ENCODE measurements at places on chromosomes 6 and 20.

- no peak for DNase-seq
These were observed 124.1 kb downstream of the RNF144B start for GRCh38 chr6:18511211-18511610.

- DNase-seq, result no peak
These were observed 74.8 kb upstream of the PLN start for GRCh38 chr6:118473266-118473665.

- DNase-seq, result no peak
These were observed 47.5 kb downstream of the CD83 start for GRCh38 chr6:14165091-14165490.

GRCh38 chr20:43185901-43186300 is 3.8 kb downstream of the PTPRT start:
- no peak for DNase-seq

GRCh38 chr6:46909371-46909770 is 12.4 kb downstream of the ADGRF5 start:
- no peak for DNase-seq

GRCh38 chr6:113209315-113209714 is 647.8 kb upstream of the MARCKS start:
- no peak for DNase-seq

DNA sequence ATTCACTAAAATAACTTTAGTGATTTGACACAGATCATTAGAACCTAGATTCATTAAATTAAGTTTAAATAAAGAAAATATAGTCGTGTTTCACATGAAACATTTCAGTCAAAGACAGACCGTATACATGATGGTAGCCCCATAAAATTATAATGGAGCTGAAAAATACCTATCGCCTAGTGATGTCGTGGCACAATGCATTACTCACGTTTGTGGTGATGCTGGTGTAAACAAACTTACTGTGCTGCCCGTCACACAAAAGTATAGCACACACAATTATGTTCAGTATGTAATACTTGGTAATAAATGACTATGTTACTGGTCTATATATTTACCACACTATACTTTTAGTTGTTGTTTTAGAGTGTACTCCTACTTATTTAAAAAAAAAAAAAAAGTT is 17.3 kb downstream of the DST start:
- no peak for DNase-seq

GRCh38 chr6:138484018-138484731 is 15.1 kb downstream of the NHSL1 start:
- no peak for DNase-seq

DNA sequence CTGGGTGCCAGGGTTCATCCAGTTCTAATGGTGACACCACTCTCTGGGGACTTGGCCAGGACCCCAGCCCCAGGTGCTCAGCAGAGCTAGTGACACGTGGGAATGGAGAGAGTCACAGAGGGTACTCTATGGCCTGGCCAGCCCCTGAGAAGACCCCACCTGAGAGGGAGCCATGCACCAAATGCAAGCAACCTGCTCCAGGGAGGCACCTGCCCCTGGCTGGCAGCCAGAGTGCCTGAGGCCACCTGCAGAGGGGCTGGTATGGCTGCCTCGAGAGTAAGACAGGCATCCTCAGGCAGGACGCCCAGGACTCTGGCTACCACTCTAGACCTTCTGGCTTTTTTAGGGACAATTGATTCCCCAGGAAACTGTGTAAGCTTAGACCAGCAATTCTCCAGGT is 38.6 kb upstream of the CST7 start:
- no peak for DNase-seq

GRCh38 chr20:19932170-19932667 is 84.9 kb upstream of the NAA20 start:
- DNase-seq, result no peak

GRCh38 chr6:44951253-44951747 is 376.8 kb upstream of the RUNX2 start:
- no peak for DNase-seq

GRCh38 chr6:167703347-167703746 is 123.4 kb upstream of the AFDN start:
- DNase-seq, result no peak

DNA sequence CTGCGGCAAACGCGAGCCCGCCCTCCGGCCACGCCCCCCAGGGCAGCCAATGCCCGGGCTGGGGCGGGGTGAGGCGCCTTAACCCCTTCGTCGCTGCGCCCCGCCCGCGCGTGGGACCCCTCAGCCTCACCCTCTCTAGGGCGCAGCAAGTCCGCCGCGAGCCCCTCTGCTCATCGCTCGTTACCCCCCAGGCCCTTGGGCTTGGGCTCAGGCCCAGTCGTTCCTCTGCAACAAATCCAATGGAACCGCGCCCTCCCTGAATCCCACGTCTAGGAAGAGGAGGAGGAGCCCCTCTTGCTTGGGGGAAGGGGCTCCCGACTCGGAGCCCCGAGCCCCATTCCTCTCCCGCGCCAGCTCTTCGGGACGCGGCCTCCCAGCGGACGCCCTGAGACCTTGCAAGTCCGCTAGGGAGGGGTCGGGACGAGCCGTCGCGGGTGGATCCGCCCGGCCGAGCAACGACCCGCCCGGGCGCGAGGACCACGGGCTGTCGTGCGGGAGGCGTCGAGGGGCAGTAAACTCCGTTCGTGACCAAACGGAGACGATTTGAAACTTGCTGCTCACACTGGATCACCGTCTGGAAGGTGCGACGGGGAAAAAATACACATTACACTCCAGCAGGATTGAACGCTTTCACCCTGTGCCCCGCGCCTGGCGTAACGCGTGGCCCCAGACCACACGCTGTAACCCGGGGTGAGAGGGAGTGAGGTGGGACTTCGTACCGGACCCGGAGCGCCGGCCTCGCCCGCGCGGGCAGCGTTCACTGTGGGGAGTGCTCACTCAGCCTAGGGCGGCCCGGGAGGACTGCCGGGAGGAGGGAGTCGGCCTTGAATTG is 477 bp upstream of the LZTS3 start:
- peak; percentile 88 for DNase-seq

DNA sequence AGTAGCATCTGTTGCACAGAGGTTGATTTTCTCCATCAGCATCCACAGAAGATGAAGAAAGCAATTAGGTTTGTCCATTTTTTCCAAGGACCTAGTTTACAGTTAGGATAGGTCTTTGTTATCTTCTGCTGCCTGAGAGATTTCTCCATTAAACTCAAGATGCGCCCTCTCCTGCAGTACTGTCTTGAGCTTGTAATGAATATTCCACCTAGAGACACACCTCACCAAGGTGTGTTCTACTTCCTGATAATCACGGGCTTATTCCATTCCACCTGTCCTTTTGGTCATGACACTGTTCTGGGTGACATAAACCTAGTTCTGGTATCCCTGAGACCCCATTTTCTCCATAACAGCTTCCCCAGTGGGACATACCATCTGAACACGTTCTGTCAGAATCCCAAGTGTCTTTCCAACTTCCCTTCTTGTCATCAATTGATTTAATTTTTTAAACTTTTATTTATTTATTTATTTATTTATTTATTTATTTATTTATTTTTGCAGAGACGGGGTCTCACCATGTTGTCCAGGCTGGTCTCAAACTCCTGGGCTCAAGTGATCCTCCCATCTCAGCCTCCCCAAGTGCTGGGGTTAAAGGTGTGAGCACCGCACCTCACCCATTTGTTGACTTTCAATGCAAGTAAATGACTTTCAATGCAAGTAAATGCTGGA is 75.6 kb upstream of the HS3ST5 start:
- no peak for DNase-seq

- DNase-seq, result no peak
These were observed 28.2 kb upstream of the TAB2 start for GRCh38 chr6:149289192-149289781.

DNA sequence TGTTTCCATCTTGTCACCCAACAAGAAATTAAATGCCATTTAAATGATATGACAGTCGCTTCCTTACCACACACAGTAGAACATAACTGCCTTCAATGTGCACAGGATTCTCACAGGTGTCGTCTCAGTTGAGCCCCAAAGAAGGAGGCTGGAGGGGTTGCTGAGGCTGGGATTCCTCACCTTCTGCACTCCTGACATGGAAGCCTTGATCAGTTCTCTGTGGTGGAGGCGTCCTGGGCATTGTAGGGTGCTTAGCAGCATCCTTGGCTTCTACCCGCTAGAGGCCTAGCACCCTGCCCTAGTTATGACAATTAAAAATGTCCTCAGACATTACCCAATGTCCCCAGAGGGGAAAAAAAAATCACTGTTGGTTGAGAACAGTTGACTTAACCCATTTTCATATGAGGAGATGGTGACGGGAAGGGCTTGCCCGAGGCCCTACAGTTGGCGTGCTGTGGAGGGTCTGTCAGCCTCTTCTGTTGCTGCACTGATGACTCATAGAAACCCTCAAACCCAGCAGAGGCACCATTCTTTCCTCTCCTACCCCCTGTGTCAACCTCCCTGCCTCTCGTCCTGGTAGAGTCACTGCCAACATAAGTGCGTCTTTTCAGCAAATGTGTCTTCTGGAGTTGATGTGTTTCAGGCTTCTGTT is 19.3 kb upstream of the ZNF831 start:
- DNase-seq, result no peak

- DNase-seq, result no peak
These were observed 110.1 kb upstream of the GPR6 start for GRCh38 chr6:109867970-109868358.

DNA sequence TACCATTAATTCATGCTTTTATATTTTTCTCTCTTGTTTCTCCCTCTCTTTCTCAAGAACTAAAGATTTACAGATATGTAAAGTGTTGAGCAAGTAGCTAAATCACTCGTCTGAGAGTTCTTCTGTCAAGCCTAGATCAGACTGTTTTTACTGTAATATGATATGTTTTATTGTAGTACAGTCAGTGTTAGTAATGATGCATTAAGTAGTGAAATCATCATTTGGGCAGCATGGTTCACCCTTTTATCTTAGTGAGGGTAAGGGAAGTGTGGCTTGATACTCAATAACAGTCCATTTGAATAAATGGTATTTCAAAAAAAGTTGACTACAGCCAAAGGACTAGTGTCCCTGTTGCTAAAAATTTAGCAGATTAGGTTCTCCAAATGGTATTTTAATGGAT is 9.2 kb downstream of the CYB5R4 start:
- DNase-seq, result no peak

- DNase-seq, result no peak
These were observed 39.4 kb downstream of the TBC1D7 start for GRCh38 chr6:13288969-13289391.

GRCh38 chr20:38859070-38859690 is 53.7 kb downstream of the PPP1R16B start:
- DNase-seq, result peak; percentile 35

DNA sequence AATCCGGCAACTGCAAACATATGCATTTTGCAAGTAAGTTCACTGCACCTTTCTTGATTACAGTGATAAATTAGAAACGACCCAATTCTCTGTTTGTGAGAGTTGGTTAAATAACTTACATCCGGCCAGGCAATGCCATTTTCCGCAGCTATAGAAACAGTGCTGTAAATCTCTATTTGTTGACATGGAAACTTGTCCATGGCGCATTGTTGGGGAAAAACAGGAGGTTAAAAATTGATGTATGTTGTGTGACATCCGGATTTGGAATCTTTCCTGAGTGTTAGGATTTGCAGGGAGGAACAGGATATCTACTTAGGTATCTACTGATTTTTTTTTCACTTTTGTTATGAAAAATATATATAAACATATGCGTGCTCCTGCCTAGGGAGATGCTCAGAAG is 66.5 kb downstream of the DLGAP4 start:
- no peak for DNase-seq

- no peak for DNase-seq
These were observed 5.7 kb upstream of the PARD6B start for GRCh38 chr20:50725724-50726005.

GRCh38 chr20:62795023-62795761 is 1.1 kb upstream of the MRGBP start:
- DNase-seq, result peak; percentile 51

DNA sequence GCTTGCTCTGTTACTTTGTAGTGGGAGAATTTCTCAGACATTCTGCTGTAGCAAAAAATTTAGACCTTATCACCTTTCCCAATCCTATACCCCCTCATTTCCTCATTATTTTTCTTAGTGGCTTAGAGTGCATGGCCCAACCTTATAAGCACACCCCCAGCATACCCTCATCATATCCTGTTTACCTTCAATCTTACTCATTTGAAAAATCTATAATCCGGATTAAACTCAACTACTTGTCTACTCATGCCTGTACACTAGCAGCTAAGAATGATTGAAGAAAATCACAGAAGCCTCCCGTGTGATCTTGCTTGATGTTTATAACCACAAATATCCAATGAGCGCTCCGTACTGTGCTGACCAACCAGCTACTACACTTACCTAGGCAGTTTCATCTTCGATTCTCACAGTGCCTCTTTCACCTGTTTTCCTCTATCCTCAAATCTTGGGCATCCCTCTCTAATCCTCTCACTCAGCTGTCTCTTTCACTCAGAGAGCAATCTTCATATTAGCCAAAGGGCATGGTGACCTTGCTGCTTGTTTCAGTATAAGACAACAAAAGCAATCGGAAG is 36.6 kb downstream of the AIG1 start:
- no peak for DNase-seq

- DNase-seq, result no peak
These were observed 257.5 kb upstream of the TCF21 start for GRCh38 chr6:133631421-133631820.

- no peak for DNase-seq
These were observed 99.9 kb upstream of the SHLD1 start for GRCh38 chr20:5650280-5650691.
